ENCODE measurements at places on chromosomes 7 and 10.

- peak; percentile 52 for DNase-seq
Measured at GRCh38 chr10:103666087-103666761, 172.7 kb downstream of the NEURL1 start.

DNA sequence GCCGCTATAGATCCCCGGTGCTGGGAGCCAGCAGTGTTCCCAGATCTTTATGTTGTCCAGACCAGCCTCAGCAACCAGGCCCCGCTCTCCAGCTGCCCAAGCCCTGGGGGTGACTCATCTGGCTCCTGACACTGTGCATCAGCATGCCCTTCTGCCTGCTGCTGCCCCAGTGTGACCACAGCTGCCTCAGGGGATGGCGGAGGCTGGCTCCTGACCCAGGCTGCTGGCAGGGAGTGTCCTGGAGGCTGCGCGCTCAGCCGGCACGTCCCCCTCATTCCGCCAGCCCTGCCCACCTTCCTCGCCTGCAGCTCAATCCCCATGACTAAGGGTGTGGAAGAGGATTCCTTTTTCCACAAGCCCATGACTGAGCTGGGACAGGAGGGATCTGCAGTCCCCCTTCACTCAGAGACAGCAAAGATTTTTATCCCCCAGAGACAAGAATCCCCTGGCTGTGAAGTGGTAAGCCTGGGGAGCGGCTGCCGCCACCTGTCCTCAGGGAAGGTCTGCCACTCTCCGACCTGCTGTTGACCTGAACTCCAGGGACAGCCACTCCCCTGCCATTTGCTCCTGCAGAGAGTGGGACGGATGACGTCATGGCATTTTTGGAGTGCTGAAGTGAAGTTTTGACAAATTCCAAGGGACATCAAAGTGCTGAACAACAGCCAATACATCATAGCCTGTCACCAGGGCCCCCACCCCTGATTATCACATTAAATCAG, 182.8 kb upstream of the BMPER start:
- DNase-seq: peak; percentile 38

GRCh38 chr10:46014206-46014605, 16.2 kb downstream of the NCOA4 start:
- DNase-seq: no peak

GRCh38 chr10:89981891-89982290, 280.5 kb downstream of the KIF20B start:
- DNase-seq: peak; percentile 38

DNA sequence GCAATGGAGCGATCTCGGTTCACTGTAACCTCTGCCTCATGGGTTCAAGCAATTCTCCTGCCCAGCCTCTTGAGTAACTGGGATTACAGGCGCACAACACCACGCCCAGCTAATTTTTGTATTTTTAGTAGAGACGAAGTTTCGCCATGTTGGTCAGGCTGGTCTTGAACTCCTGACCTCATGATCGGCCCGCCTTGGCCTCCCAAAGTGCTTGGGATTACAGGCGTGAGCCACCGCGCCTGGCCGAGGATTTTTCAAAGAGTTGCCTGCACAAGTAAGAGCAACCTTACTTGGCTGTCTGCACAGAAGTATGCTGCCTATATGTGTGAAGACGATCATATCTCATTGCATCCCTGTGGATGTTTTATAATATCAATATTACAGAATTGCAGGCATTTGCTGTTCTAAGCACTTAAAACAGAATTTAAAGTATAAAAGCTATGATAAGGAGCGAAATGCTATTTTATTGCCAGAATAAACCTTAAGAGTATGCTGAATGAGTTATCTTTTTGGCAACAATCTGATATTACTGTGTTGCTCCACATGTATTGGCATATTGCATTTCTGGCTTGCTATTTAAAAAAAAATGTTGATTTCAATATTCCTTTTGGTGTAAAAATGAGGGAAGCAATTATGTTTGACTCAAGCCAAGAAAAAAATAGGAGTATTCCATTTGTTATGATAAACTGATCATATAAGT, 379.4 kb upstream of the SEMA3D start:
- DNase-seq: no peak

- peak; percentile 64 for DNase-seq
Measured at GRCh38 chr7:77550586-77550985, 13.5 kb downstream of the PTPN12 start.

- DNase-seq: peak; percentile 25
Measured at GRCh38 chr10:35516102-35516670, 89.0 kb upstream of the GJD4 start.

GRCh38 chr10:50417486-50417885, 166.2 kb upstream of the ASAH2 start:
- DNase-seq: no peak

DNA sequence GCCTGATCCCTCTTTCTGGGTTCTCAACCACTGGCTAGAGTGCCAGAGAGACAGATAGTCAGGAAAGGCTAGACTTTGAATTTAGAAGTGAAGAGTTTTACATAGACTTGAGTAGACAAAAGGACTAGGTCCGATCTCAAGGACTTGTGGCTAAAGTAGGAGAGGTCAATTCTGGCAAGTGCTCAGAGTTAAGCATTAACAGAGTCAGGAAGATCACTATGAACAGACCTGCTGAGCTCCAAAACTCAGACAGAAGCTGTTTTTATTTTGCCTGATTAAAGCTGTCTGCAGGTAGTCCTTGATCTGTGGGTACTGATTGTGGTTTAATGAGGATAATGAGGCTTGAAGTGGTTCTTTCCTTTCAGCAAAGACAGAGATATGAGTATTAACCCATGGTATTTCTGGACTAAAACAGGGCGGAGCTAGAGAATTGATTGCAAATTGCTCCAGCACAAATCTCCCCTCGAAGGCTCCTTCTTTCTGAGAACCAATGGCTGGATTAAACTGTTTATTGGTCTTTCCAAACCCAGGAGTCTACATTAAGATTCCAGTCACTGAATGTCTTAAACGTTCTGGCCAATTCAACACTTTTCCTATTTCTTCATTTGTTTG, 423.2 kb downstream of the IPMK start:
- no peak for DNase-seq

DNA sequence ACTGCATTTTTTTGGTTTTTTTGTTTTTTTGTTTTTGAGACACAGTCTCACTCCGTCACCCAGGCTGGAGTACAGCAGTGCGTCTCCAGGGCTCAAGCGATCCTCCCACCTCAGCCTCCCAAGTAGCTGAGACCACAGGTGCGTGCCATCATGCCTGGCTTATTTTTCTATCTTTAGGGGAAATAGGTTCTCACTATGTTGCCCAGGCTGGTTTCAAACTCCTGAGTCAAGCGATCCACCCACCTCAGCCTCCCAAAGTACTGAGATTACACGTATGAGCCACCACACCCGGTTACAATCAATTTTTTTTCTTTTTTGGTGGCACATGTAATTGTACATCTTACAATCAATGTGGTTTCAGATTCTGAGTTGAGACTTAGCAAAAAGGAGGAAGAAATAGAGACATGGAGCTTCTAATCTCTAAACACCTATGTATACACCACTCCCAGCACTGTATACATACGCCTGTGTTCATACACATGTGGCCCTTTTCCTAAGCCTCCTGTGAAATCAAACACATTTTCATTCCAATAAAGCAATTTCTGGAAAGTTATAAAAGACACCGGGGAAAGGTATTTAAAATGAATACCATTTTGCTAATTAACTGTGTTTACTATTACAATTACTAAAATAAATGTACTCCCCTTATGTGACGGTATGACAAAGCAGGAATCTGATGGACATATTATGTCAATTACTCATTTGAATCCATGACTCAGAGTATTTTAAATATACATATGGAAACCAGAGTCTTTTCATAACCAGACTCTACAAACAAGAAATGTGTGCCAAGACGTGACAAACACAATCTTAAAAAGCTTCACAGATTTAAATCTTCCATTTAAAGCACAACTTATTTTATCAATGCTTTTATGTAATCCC, 40.9 kb downstream of the SMURF1 start:
- peak; percentile 87 for DNase-seq

GRCh38 chr7:19958309-19958896, 185.0 kb upstream of the TMEM196 start:
- peak; percentile 90 for DNase-seq

DNA sequence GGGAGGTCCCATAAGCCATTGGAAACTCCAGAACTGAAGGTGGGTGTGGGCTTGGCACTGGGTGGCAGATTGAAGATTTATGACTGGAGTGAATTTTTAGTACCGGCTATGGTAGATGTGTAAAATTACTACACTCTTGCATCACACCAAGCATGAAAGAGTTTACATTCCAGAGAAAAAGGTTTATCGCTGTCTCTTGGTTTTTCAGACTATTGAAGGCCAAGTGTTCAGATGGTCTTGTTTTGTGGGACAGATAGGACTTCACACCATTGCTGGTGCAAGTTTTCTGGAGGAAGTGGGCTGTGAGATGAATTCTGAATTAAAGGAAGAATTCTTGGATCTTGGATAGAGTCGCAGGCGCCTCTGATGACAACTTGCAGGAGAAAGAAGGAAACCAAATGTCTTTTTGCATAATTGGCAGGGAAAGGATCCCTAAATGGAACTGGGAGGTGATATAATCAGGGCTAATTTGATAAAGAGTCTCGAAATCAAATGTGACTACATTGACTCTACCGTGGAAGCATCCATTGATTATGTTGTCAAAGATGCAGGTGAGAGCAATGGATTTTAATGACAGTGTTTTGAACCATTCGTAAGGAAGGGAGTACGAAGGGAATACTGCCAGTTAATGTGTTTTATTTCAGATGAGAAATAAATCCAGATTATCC, 14.2 kb upstream of the NMT2 start:
- DNase-seq: peak; percentile 74

DNA sequence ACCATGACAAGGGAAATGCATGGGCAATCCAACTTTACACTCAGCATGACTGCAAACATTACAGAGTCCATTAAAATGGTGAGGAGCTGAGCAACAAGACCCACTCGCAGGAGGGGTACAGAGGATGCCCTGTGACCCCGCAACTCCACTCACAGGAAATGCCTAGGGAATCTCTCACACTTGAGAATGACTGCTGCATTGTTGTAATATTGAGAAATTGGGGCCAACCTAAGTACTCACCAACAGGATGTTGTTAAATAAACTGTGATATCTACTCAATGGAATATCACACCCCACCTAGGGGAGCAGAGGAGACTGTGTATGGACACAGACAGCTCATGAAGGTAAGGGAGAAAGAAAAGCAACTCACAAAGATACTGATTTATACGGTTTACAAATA, 53.4 kb upstream of the CAMK2B start:
- peak; percentile 96 for DNase-seq

DNA sequence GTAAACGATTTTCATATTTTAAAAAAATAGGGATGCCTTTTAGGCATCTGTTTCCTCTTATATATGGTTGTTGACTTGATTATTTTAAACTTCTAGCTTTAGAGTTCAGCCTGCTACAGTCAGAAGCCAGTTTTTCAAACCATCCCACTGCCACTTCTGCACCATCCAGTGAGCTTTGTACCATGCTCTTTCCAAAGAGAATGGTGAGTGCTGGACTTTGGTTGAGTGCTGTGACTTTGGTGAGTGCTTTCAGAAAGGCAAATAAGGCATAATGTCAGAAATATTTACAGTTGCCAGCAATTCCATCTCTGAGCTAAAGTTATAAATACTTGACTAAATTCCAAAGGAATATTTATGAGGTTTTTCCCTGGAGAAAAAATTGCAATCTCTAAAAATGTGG, 117.4 kb downstream of the IPMK start:
- no peak for DNase-seq

GRCh38 chr7:64046041-64046389, 781 bp downstream of the ZNF727 start:
- no peak for DNase-seq

GRCh38 chr7:7707806-7708205, 10.6 kb downstream of the RPA3 start:
- DNase-seq: peak; percentile 72

All from iris pigment epithelial cell (primary cell).